ENCODE measurements at places on chromosomes 16 and 17.
A peak's percentile ranks its signal among the peaks of the same experiment; 100 is the strongest.

DNA sequence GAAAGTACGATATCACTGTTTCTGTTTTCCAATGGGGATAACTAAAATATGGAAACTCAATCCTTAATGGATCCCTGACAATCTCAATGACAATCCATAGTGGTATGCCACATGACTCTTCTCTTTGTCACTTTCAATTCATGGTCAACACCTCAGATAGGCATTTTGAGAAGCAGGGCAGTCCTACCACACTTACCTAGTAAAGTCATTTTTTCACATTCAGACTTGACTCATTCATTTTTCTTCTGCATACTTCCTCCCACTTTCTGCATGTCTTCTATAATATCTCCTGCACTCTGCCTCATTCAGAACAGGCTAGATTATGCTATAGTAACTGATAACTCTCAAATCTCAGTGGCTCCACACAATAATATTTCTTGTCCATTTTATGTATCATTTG is 117.5 kb downstream of the FTO start:
- DNase-seq: no peak

DNA sequence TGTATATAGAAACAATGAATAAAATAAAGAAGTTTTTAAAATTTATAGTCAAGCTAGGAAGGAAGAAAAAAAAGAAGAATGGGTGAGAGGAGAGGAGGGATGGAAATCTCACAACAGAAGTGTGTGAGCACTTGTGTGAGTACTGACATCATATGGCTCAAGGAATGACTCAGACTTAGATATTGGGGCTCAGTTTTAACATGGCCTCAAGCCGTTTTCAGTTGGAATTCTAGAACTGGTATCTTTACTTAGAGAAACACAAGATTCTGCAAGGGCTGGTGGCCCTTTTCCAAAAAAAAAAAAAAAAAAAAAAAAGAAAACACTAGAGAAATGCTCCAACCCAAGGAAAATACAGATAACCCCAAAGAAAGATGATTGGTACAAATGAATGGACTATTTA is 55.1 kb downstream of the STXBP4 start:
- DNase-seq: no peak

DNA sequence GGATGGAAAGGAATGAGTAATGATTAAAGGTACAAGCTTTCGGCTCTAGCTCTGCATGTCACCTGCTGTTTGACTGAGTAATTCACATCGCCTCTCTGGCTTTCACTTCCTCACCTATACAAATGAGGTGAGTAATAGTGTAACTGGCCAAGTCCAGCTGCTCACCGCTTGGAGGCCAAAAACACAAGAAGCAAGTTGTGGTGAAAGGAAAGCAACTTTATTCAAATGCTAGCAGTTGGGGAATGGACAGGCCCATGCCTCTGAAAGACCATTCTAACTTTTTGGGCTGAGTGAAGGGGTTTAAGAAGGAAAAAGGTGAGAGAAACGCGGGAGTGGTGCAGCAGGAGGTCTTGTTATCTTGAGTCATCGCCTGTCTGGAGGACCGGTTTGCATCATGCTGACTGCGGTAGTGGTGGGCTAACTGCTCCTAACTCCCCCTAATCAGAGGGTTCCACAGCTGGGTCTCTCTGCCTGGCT is 45.7 kb upstream of the CSNK2A2 start:
- DNase-seq: no peak

DNA sequence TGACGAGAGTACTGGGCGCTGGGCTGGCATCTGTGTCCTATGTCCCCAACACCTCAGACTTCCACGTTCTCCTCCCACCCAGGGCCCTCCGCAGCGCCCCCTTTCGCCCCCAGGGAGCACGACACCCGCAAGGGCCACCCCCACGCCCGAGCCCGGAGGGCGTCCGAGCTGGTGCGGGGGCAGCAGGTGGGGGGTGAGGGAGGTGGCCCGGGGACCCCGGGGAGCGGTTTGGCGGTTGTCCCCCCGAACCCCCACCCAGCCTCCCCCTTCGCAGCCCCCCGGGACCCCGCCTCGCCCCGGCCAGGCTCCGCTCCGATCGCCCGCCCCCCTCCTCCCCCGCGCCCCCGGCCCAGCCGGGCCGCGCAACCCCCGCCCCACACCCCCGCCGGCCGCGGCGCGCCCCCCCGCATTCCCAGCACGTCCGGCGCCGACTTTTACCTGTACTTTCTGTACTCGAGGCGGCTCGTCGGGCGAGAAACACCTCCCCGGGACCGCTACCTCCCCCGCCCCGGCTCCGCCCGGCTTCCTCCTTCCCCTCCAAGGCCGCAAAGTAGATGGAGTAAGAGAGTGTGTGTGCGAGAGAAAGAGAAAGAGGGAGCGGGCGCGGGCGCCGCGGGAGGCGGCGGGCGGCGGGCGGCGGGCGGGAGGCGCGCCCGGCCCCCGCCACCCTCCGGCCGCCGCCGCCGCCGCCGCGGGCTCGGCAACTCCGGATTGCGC is 901 bp downstream of the CDYL2 start:
- peak; percentile 64 for DNase-seq

GRCh38 chr17:9532715-9533114 is 42.9 kb downstream of the STX8 start:
- DNase-seq: no peak

- DNase-seq: no peak
Measured at GRCh38 chr16:4895366-4895765, 41.6 kb downstream of the PPL start.

DNA sequence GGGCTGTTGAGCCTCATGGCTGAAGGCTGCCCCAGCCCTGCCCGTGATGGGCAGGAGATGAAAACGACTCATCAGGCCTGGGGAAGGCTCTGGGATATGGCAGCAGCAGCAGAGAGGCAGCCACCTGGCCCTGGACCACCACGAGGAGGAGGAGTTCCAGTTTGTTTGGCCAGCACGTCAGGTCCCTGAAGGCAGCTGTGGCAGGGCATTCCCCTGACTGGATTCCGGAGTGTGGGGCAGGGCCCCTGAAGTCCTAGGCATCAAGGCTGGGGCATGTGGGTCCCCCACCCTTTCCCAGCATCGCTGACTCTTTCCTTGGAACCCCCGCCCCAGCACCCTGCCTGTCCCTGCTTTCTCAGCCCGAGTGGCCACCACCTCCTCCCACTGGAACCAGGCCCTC is 197.4 kb downstream of the ZNF423 start:
- no peak for DNase-seq

DNA sequence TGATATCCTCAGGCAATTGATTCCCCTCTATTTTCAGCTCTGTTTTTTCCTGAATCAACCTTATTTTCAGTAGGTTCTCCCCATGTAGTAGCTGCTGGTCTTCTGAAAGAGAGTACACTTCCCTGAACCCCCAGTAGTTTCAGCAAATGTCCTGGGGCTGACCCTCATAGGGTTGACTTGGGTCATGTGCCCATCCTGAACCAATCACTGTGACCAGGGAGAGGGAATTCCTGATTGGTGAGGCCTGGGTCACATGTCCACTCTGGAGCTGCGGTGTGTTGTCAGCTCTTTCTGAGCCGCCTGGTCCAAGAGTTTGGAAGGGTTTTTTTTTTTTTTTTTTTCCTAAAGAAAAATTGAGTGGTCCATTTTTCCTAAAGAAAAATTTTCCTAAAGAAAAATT is 8.3 kb upstream of the ZKSCAN2 start:
- DNase-seq: no peak

- DNase-seq: no peak
Measured at GRCh38 chr16:8905795-8906591, 23.8 kb downstream of the LITAFD start.

- no peak for DNase-seq
Measured at GRCh38 chr17:6257336-6257735, 177.6 kb downstream of the AIPL1 start.

GRCh38 chr17:8225813-8226535 is 15.6 kb upstream of the AURKB start:
- peak; percentile 90 for DNase-seq

- no peak for DNase-seq
Measured at GRCh38 chr16:85338638-85338982, 226.3 kb upstream of the CIBAR2 start.

- no peak for DNase-seq
Measured at GRCh38 chr16:68524069-68524820, 14.8 kb upstream of the ZFP90 start.

DNA sequence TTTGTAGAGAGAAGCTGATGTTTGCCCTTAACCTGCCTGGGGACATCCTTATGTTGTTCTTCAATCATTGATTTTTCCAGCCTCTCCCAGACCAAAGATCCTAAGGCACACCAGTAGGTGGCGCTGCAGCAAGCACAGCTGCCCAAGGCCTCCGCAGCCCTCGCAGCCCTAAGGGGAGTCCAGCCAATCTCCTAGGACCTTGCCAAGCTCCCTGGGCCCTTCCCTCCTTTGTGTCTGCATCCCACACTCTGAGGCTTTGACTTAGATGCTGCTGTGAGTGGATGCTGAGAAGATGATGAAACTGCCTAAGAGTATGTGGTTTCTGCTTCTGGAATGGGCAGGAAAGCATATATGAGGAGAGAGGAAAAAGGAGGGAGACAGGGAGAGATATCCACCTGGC is 47.1 kb downstream of the SPACA3 start:
- peak; percentile 53 for DNase-seq

DNA sequence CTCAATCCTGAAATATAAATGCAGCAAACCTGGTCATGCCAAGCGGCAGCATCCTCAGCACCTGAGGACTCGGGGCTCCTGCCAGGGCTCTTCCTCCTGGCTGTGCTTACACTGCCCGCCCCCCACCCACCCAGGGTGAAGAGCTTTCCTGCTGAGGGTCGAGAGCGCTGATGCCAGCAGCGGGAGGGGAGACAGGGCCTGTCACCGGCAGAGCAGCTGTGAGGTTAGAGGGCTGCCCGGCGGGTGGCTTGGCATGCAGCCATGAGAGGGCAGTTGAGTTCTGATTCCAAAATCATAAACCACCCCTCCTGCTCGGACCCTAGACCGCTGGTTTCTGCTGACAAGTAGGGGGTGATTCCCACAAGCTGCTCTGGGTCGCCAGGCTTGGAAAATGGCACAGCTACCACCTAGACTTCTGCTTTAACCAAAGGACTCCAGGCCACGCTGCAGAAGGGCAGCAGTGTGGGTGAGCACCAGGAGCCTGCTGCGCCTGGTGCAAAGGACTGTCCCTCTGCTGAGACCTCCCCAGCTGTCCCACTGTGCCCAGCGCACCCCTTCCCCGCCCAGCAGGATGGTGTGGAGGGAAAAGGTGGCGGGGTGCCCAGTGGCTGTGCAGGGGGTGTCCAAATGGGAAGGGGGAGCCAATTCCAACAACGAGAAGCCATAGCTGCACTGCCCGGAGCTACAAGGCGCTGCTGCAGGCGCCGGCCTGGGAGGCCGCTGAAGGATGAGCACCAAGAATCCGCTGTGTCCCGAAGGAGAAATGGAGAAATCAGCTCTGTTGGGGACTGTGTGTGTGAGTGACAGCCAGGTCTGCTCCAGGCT is 26.6 kb downstream of the MXRA7 start:
- DNase-seq: no peak

DNA sequence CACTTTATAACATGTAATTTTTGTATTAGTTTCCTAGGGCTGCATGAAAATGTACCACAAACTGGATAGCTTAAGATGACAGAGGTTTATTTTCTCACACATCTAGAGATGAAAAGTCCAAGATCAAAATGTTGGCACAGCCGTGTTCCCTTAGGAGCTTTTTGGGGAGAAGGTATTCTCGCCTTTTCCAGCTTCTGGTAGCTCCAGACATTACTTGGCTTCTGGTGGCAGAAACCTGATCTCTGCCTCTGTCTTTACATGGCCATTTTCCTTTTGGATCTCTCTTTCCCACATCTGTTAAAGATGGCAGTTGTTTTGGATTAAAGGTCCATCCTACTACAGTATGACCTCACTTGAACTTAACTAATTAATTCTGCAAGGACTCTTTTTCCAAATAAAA is 885.7 kb upstream of the CDH8 start:
- no peak for DNase-seq

DNA sequence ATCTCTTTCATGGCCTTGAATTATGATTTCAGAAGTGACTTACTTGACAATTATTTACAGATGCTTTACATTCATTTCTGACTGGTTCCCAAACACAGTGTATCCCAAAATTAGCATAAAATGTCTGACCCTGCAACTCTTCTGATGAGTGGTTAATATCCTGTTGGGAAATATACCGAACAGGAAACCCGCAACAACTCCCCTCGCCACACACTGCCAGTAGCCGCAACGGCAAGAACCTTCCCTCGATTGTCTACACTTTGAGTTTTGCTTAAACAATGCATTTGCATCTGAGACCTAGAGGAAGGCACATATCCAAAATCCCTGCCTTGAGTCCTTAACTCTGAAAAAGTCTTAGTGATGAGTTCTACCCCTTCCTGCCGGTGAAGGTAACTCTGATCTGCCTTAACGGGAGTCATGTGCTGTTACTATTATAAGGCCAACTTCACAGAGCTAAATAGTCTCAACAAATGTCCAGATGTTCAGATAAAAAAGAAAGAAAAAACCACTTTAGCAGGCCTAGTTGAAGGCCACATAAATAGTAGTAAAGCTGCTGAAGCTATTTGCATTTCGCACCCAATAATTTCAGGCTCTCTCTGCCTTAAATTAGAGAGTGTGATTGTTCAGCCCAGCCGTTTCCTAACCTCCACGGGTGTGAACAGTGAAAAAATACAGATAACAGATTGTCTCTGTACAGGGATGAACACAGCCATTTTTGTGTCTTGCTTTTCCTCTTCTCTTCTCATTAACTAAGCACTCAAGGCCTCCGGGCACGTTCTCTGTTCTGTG is 321.1 kb downstream of the HS3ST3B1 start:
- DNase-seq: no peak

GRCh38 chr16:72666267-72666666 is 381.7 kb downstream of the ZFHX3 start:
- no peak for DNase-seq

GRCh38 chr17:32342603-32343325 is 791 bp upstream of the C17orf75 start:
- peak; percentile 23 for DNase-seq

- DNase-seq: no peak
Measured at GRCh38 chr17:12727881-12728280, 61.4 kb upstream of the ARHGAP44 start.

DNA sequence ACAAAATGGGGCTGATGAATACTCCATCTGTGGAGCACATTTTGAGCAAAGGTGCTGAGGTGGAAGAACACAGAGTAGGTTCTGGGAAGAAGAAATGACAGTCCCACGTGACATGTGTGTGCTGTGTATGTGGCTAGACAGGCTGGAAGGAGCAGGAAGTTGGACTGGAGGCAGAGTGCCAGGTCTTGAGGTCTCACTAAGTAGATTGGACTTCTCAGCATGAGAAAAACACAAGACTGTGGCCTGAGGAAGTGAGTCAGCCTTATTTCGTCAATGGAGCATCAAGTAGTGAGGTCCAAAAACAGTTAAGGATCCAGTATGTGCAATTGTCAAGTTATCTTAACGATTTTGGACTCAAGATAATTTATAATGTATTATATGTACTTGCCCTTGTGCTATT is 736.5 kb downstream of the KCNJ2 start:
- no peak for DNase-seq

GRCh38 chr17:29677824-29678223 is 55.1 kb upstream of the CORO6 start:
- DNase-seq: no peak

GRCh38 chr16:21226749-21227148 is 6.8 kb upstream of the ANKS4B start:
- DNase-seq: no peak

GRCh38 chr16:4623593-4623992 is 1.0 kb upstream of the MGRN1 start:
- no peak for DNase-seq

- no peak for DNase-seq
Measured at GRCh38 chr16:77974883-77975282, 47.5 kb upstream of the CLEC3A start.

GRCh38 chr17:74180336-74180735 is 23.1 kb upstream of the RPL38 start:
- DNase-seq: no peak

- DNase-seq: no peak
Measured at GRCh38 chr17:39011907-39012468, 44.8 kb upstream of the FBXO47 start.

Data from stimulated activated CD8-positive, alpha-beta memory T cell treated with anti-CD3 and anti-CD28 coated beads, Interleukin-4, amount 100 ng/mL, for 48 hours (primary cell).